CD4-positive, alpha-beta T cell treated with Interleukin-6 for 4 hours (primary cell): ENCODE measurements at places on chromosomes 5 and 9.

DNA sequence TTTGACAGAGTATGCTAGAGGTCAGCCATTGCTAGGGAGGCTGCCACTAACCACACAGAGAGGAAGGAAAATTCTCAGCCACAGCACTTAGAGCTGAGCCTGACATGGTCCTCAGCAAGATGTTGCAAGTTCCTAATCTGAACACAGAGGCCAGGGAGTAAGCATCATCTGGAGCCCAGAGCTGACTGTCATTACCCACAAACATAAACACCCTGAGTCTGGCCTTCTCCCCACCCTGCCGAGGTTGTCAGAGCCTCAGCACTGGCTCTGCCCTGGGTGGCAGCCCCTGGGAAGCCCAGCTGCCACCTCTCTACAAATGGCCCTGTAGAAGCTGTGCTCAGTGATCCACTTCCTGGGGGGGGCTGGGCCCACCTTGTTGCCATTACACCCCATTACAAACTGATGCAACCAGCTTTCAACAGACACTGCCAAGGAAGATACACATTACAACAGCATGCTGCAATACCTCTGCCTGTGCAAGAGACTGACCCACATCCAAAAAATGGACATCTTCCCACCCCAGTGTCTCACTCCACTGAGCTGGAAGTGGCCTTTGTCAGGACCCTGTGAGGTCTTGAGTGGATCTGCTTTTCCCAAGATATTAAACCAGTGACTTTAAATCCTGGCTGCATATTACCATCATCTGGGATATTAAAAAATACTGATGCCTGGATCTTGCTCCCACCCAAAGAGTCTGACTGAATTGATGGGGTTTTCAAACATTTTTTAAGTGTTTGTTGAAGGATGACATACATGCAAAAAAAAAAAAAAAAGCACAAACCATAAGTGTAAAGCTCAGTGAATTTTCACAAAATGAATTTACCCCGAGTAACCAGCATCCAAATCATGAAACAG is 33.0 kb downstream of the IRF1 start:
- DNase-seq = peak; percentile 63

GRCh38 chr9:9846557-9846956 is 766.2 kb downstream of the PTPRD start:
- no peak for DNase-seq

GRCh38 chr9:129208207-129209032 is 30.4 kb upstream of the IER5L start:
- DNase-seq = peak; percentile 72

- DNase-seq = no peak
Observed at GRCh38 chr9:113205861-113206260, 15.2 kb downstream of the FKBP15 start.

DNA sequence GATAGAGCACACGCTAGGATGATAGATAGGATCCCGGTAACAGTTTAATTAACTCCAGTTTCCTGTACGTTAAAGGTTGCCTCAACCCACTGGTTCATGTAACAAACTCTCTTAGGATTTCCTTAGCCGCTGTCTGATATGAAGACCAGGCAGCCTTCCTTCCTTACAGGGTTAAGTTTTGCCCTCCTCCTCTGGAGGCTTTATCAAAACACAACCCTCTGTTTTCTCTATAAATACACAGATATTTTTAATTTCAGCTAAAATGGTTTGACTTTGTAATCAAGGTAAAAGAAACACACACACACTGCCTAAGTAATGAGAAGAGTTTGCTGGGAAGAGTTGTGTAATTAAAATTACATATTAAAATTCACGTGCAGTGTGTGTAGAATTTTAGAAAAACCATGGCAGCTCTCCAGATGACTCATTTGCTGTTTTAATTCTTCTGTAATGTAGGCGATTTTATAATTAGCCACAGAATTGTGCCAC is 369.8 kb downstream of the CSNK1G3 start:
- no peak for DNase-seq

DNA sequence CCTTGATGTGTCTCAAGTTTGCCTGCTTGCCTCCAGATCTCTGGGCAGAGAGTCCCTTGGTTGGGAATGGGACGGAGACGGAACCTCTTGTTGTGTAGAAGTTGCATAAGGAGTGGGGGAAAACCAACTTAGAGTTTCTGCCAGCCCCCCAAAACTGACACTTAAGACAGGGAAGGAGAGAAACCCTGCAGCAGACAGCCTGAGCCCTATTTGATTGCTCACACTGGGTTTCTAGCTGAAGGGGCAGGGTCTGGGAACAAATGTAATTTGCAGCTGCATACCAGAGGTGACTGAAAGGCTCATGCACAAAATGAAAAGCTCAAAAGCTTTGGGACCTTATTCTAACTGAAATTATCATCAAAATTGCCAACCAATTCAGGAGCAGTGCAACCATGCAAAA is 254.5 kb downstream of the RASEF start:
- DNase-seq = no peak

GRCh38 chr5:93120771-93121170 is 460.2 kb downstream of the NR2F1-AS1 start:
- no peak for DNase-seq

- no peak for DNase-seq
Observed at GRCh38 chr5:104998169-104998568, 1435.6 kb upstream of the NUDT12 start.

DNA sequence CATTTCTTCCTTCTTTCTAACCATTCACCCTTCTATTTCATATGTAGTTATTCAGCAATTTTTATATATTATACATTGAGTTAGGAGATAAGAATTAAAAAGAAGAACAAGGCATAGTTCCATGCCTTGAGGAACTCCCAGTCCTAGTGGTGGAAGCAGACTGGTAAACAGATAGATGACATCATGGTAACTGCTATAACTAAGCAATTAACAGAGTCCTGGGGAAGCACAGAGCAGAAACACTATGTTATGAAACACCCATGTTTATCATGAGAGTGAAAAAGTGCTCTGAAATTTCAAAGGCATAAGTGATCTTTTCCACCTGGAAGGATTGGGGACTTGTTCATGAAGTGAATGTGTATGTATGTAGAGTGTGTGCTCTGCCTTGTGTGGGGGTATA is 14.6 kb downstream of the PAPPA start:
- no peak for DNase-seq

DNA sequence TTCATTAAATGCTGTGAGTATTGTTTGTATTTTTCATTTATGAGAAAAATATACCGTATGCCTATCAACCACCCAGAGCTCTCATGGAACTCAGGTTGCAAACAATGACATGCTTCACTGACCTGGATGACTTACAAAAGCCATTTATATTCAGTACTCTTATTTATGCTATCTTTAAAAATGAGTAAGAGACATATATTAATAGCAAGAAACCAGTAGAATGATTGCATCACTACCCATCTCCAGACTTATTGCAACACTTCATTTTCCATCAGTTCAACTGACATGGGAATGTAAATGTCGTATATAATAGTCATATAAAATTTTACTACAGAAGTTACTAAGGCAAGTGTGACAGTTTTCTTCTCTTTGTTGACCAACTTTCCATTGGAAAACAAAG is 69.1 kb downstream of the OTP start:
- no peak for DNase-seq

- no peak for DNase-seq
Observed at GRCh38 chr5:131968396-131968954, 23.0 kb upstream of the MEIKIN start.

DNA sequence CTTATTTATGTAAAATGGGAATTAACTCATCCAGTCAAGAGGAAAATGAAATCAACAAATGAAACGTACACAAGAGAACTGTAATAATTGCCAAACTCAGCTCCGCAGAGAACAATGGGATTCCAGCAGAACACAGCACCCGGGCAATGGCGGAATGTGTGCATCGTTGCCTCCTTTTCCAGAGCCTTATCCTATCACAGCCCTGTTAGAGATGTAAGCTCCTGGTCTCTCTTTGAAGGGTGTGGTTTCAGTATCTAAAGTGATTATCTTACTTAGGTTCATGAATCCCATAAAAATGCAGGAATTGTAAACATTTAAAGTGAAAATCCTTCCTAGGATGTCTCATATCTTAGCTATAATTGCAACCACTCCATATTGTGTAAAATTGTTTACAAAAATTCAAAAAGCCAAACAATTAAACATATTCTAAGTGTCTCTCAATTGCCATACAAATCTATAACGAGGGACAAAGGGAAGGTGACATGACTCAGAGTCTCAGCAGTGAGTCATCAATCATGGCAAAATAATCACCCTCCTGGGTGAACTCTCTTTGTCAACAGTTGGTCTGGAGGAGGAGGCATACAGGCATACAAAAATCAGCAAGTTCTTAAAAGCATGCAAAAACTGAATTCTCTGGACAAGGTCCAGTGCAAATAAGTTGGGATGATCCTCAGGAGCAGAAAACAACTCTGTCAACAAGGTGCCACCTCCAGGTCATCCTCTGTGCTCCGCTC is 22.6 kb downstream of the SEMA5A start:
- DNase-seq = no peak

- no peak for DNase-seq
Observed at GRCh38 chr5:159218595-159219023, 9.3 kb upstream of the RNF145 start.

DNA sequence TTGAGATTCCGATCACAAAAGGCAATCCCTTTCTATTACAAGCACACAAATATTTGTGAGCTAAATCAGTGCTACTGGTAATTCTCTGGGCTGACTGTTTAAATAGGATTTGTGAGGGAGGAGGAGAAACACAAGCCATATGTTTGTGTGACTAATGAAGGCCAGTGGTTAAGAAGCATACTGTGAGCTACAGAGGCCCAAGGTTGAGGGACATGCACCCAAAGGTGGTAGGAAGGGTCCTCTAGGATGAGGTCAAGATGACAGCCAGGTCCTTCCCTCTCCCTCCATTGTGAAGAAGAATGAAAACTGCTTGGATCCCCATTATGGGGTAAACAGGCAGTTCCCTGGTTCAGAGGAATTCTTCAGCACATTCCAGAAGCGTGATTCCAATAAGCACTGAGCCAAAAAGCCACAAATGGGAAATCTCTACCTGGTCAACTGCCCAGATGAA is 83.9 kb downstream of the SPOCK1 start:
- no peak for DNase-seq

DNA sequence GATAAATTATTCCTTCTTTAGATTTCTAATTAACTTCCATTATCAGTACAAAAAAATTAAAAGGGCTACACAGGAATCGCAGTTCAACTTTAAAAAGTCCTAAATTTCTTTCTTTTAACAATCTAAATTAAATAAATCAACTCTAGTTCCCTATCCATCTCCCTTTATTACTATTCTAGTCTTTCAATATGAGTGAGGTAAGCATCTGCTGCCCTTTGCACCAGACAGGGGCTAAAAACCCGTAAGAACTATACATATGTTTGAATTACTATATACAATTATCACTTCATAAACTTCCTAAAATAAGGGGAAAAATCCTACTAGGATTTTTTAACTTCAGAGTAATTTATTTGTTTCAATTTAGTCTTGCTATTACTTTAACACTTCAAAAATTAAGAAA is 145.6 kb downstream of the SSBP2 start:
- DNase-seq = no peak

GRCh38 chr9:128877852-128878251 is 3.9 kb downstream of the KYAT1 start:
- no peak for DNase-seq

DNA sequence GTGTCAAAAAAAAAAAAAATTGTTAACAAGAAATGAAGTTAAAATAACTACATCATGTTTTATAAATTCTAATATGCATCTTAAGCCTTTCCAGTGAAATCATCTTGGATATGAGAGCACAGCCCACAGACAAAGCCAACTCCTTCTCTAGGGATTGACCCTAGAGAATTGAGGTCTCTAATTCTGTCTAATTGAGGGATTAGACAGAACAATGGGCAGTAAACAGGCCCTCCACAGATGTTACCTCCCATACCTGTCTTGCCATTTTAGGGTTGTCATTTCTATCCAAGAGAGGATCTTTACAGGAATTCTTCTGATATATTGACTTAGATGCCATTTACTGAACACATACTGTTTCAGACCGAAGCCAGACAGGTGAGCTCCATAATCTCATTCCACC is 42.3 kb downstream of the NSG2 start:
- no peak for DNase-seq

DNA sequence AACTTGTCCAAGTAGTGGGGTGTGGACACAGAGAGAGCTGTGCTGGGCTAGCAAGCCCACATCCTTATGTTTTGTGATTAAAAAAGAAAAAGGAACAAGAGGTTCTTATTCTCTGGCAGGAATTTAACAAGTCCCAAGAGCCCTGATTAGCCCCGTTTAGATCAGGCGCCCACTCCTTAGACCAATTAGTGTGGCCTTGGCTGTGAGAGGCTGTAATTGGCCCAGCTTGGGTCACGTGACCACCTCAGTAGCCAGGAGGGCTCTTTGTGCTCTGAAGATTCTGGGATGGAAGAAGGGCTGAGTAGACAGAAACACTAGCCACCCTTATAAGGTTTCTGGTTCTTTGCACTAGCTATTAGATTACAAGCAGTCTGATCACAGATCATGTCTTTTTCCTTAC is 31.1 kb downstream of the GCNT4 start:
- no peak for DNase-seq

DNA sequence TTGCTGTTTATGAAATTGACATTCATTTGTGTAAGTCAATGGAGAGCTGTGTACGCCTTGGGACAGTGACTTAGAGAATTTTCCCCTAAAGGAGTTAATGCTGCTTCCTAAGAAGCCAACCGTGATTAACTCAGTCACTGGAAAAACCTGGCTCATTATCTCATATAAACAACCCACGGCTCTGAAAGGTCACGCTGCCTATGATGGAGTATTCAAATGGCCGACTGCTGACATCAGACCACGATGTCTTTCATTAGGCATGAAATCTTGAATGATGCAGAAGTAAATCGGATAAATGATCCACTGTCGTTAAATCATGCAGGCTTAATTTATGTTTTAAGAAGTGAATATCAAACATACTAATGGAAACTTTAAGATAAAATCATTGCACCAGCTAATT is 603.7 kb downstream of the RAB3C start:
- no peak for DNase-seq

DNA sequence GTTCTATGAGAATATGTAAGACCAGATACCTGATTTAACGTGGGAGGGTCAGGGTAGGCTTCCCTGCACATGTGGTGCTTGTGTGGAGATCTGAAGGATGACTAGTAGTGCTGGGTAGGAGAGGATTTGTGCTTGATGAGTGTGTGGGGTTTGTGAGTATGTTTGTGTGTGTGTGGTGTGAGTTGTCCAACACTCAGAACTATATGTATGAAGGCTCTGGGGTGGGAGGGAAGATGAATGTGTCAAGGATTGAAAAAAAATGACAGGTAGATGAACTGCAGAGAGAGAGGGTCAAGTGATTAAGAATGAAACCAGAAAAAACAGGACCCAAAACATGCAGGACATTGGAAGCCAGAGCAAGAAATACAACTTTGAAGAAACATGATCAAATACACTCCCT is 154.6 kb upstream of the NR3C1 start:
- no peak for DNase-seq

GRCh38 chr5:146965761-146966659 is 87.5 kb upstream of the PPP2R2B start:
- DNase-seq = peak; percentile 53

GRCh38 chr9:127204771-127205470 is 59.7 kb upstream of the GARNL3 start:
- DNase-seq = no peak
